ENCODE measurements at places on chromosomes 2 and 18. TPM values are rescaled to one million over a fixed set of nuclear protein-coding genes. Genes with fewer than 3 reads are reported as not detected.

CYB5A gene
- 32.1 TPM for polyA plus RNA-seq

DNA sequence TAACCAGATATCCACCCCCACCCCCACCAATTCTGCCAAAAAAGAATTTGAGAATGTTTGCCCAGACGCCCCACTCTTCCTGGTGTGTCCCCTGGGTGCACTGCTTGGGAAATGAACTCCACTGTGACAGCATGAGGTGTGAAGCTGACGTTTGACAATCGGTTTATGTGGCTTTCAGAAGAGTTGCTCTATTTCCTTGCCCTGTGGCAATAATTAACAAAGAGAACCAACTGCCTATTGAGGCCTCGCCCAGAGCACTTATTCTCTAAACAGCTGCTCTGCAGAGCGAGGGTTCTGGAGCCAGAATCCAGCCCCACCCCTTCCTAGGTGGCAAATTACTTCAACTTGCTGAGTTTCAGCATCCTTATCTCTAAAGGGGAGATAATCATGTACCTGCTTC lies 115.8 kb upstream of the SIX3 start:
- no peak for DNase-seq

UGT1A7 gene
- polyA plus RNA-seq: not detected

EFHD1 gene
- polyA plus RNA-seq: 29.6 TPM

REG3G gene
- not detected for polyA plus RNA-seq

ADAM23 gene
- 13.0 TPM for polyA plus RNA-seq

GCG gene
- 15.1 TPM for polyA plus RNA-seq

DNA sequence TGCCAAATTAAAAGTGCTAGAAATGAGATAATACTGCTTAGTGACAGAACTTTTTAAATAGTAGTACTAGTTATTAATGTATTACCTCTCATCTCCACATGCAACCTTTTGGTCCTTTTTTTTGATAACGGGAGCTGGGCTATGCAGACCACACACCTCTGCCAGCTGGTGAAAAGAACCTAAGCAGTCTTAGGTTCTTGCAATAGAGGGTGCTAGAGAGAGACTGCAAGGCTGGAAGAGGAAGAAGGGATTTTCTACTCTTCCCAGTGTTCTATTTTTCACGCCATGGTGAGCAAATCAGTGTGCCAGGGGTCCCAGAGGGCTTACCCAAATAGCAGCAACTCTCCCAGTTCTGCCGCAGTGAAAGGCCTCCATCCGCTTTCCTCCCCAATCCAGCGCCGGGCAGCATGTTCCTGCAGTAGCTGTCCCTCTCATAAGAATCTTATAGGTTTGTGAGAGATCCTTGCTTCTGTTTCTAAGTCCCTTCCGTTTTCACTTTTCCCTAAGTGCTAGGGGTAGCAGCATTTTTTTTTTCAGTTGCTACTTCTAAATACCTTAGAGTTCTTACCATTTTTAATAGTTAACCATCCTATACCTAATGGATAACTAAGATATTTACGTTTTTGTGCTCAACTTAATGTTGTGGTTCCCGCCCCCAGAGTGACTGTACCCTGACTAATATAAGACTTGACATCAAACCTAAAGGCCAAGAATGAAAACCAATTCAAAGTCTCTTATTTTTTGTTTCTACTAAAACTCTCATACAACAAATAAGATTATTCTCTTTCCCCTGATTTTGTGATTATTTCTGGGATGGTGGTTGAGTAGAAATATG lies 69.4 kb upstream of the UBE2E3 start:
- DNase-seq: no peak

KIF1A gene
- 4.2 TPM for polyA plus RNA-seq

EGR4 gene
- polyA plus RNA-seq: not detected

- DNase-seq: no peak
Measured at GRCh38 chr18:68147728-68148127, 567.2 kb downstream of the TMX3 start.

GRCh38 chr2:178934571-178934970 lies 115.4 kb downstream of the CCDC141 start:
- no peak for DNase-seq

GRCh38 chr2:189683348-189683747 lies 8.9 kb downstream of the ANKAR start:
- no peak for DNase-seq

DNA sequence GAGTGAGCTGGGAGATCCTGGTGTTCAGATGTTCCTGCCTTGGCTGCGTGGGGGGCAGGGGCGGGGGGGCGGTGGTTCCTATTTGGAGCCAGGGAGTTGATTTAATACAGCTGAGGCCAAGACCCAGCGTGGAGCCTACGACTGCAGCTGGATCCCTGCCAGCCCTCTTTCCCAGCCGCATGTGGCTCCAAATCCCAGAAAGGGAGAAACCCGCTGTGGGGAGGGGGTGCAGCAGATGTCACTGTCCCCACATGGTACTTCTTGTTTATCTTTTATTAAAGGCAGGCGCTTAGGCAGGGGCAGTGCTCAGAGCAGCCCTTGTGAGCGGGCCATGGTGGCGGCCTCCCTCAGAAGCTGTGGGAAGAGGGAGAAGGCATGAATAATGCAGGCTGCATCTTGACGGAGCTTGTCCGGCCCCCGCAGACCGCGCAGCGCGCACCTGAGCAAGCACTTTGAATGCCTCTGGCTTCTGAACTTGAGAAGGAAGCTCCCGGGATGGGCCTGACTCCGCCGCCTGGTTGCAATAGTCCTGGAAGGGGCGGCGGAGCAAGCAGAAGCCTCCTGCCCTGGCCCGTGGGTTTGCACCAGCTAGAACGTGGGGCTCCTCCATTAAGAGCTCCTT lies 112.1 kb downstream of the GLI2 start:
- peak; percentile 58 for DNase-seq

DNA sequence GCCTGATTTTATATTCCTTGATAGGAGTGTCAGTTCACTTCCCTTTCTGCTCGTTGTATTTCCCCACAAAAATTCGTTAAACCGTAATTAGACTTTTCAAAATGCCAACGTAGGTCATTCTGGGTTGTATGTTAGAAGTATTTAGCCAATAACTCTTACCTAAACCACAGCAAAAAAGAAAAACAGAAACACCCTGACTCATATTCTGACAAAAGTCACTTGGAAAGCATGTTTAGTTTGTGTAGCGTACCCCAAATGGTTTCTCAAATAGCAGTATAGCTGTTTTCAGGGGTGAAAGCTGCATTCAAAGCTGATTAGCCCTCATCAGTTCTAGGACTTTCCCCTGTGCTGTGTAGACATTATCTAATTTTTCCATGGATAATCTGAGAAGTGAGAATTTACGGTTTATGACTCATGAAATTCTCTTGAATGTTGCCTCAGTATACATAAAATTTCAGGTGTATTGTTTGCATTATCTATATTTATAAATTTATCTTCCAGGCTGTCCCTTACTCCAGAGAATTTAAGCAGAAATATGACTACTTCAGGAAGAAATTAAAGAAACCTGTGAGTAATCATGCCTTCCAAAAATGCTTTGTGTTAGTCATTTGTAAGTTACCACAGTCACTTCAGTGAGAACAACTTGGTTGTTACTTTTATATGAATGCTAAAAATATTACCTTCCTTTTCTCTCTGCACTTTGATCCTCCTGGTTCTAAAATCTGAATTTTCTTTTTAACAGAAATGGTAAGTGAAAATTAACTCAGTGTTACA lies 264.9 kb downstream of the ALPK2 start:
- DNase-seq: no peak

- DNase-seq: no peak
Measured at GRCh38 chr2:37923308-37924055, 1.6 kb upstream of the RMDN2 start.

DNA sequence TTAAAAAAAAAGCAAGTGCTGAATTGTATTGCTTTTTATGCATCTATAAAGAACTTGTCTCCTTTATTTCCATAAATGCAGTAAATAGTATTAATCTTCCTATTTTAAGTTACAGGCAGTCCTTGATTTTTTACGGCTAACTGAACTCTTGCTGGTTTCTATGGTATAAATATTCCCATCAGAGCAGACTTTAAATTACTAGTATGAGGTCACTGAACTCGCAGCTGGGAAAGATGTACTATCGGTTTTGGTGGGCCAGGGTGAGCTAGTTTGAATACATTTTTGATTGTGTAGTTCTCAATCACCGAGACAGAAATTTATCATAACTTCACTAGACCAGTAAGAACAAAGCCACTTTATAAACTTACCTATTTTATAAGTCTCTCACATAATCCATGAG lies 20.9 kb upstream of the KDSR start:
- DNase-seq: peak; percentile 19

DNA sequence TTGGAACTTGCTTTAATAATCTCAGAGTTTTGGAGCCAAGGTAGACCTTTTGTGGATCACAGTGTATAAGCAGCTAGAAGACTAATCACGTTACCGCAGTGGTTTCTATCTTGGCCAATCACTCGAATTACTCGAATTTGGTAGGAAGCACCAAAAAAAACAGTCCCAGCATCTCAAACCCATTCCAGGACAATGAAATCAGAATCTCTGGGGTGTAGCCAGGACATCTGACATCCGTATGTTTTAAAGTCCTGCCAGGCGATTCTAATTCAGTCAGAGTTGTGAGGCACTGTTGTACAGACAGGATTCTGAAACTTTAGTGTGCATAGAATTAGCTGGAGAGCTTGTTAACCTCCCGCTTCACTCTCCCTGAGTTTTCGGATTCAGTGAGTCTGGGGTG lies 30.8 kb downstream of the GRHL1 start:
- DNase-seq: peak; percentile 69

Data from muscle of arm (tissue), 14 donors.